ENCODE measurements at places on chromosomes 2 and 18.

- no peak for DNase-seq
Measured at GRCh38 chr18:48595703-48596218, 56.9 kb downstream of the CTIF start.

DNA sequence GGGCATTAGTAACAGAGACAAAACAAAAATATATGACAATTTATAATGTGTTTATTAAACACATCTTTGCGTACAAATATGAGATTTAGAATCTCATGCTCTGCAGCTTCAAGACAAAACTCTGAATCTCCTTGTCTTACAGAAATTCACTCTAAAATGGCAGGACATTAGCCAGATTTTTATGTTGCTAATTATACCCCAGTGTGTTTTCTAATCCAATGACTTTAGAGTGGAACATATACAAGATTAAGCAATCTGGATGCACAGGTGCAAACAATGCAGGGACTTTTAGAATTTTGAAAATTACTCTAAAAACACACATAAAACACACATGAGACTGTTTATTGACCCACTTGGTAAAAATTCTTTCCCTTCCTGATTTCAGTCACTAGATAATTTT is 85.9 kb downstream of the CALCRL start:
- DNase-seq: no peak

DNA sequence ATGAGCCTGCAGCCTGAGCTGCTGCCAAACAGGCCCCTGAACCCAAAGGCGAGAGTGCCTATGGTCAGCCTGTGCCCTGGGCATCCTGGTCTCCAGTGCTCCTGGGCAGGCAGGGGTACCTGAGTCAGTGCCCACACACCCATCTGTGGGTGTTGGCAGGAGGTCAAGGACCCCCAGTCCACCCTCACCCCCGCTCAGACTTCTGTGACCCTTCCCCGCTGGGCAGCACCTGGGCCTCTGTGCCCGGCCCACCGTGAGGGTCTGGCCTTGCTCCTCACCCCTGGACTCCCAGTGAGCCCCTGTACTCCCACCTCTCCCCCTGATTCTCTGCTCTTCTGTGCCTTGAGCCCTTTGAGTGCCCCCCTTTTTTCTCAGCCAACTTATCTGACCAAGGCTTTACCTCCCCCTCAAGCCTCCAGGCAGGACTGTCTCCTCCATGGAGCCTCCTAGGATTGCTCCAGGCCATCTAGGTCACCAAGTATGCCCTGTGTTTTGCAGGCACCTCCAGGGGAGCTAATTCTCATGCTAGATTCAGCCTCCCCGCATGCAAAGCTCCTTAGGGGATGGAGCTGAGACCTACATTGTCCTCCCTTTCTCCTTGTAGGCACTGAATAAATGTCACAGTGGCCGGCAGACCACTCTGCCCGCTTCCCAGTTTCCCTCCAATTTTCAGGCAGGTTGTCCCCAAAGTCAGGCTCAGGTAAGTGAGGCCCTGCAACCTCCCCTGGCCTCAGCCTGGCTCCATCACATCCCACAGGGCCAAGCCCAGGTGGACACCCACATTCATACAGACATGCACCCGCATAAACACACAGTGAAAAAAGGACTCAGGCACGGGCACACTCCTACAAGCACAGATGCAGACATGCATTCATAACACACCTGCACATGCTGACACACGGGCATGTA is 21.9 kb upstream of the PTMA start:
- no peak for DNase-seq

DNA sequence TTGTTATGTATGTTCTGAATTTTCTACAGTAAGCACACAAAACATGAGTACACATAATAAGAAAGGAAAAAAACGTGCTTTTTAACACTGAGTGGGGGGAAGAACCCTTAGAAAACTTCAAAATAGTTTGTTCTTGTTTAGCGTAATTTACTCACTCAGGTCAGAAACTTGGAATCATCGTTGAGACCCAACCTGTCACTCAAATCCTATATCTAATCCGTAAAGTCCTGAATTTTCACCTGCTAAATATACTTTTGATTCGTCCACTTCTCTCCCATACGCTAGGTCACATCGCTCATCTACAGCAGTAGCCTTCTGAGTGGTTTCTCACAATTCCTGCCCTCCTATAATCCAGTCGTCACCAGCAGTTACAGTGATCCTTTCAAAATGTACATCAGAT is 767 bp downstream of the TPRKB start:
- no peak for DNase-seq

GRCh38 chr2:141522702-141523101 is 608.1 kb downstream of the LRP1B start:
- DNase-seq: no peak

- DNase-seq: no peak
Measured at GRCh38 chr2:85708641-85709040, 14.5 kb downstream of the GNLY start.

DNA sequence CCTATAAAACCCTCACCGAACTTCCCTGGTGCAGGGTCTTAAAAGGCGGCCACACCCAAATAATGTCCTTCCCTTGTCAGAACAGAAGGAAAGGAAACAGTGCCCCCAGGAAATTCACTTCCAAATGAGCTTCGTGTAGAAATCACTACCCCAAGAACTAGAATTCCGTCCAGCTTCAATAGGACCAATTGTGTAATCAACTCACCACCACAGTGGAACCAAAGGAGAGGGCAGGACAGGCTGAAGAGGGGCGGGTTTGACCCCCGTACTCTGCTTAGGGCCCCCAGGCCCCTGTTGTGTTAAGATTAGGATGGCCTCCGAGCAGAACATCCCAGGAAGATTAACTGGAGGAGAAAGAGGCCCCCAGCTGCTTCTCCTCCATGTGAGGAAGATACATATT is 24.1 kb downstream of the GPR35 start:
- DNase-seq: no peak

GRCh38 chr18:49459404-49460171 is 857 bp downstream of the DYM start:
- DNase-seq: no peak

DNA sequence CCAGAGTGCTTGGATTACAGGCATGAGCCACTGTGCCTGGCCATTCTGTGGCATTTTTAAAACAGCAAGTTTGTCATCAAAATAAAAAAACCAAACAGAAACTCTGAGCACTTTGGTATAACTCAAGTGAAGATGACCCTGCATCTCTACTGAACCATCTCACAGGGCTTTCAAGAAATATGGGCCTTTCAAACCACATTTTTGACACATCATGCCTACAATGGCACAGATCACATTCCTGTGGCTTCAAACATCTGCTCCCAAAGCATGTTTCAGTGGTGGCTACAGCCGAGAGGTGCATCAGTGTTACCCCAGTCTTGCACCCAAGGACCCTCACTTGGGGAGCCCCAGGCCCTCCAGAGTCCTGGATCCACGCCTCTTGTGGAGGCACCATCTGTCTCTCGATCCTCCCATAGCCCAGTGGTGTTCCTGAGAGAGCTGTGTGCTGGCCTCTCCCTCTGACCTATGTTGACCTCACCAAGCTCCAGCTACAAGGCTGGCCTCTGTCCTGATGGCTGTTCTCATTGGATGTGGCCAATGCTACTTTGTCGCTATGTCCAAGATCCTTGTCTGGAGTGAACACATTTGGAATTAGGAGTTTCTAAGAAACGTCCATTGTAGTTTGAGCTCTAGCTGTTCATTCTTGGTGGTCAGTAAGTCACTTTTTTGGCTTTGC is 55.2 kb upstream of the RALBP1 start:
- DNase-seq: no peak

- DNase-seq: no peak
Measured at GRCh38 chr2:231287696-231288095, 89.3 kb downstream of the ARMC9 start.
